Activated T-helper 2 cell treated with anti-CD3 and anti-CD28 coated beads, Interferon-gamma antibody, Interleukin-2, Interleukin-4, amounts not matched to agents 10 μg/mL and 5 μg/mL and 100 μg/mL, durations not matched to agents 14 hours and 24 hours and 36 hours (primary cell): ENCODE measurements at places on chromosomes 7 and 10. TPM values are rescaled to one million over a fixed set of nuclear protein-coding genes. Genes with fewer than 3 reads are reported as not detected.

DNA sequence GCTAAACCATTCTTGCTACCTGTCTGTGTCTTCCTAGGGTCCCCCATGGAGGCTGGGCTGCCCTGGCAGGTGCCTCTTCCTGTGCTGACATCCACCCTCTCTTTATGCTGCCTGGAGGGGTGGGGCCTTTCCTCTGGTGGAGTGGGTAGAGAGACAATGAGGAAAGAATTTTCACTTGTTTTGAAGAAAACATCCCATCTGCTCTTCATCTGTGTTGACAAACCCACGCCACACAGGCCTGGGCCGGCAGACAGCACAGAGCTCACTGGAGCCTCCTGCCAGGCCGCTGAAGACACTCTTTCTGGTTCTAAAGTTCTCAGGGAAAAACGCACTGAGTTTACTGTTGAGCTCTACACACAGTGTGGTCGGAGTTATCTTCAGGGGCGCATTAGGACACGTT, 328.2 kb downstream of the GLRX3 start:
- DNase-seq: no peak

DNA sequence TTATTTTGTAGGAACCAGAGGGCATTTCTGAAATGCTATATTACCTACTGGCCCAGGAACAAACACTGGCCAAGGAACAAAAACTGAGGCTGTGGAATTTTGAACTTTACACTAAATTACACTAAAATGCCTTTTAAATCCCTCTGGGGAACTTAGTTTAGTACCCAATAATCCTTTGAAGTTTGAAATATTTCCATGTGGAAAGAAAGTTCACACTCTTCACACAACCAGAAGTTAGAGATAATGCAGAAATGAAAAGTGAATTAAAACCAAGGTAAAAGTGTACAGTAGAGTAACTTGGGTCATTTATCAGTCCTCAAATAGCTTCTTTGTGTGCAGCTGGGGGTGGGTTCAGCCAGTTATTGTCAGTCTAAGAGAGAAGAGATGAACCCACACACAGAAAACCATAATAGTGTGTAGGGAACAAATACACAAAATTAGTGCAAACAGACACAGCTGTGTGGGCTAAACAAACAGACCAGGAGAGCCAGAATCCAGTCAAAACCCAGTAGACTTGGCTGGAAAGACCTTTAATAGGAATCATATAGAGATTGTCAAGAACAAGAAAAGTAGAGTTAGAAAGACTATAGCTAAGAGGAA, 46.5 kb upstream of the DGKI start:
- no peak for DNase-seq

- DNase-seq: no peak
These were observed 24.9 kb downstream of the MSRB2 start for GRCh38 chr10:23120001-23120934.

- no peak for DNase-seq
These were observed 4.9 kb upstream of the PPIA start for GRCh38 chr7:44791278-44792219.

DNA sequence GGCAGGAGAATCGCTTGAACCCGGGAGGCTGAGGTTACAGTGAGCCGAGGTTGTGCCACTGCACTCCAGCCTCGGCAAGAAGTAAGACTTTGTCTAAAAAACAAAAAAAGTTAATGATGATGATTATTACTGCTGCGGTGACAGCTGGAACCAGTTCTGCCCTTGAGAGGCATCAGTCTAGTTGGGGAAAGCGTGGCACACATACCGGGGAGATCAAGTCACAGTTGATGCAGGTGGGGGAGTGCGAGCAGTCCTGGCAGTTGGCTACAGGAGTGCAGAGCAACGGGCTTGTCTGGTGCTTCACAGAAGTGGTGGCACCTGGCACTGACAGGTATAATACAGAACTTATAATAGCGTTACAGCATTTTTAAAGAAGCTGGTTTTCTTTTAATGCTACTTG, 173.0 kb downstream of the ARHGAP21 start:
- no peak for DNase-seq

DNA sequence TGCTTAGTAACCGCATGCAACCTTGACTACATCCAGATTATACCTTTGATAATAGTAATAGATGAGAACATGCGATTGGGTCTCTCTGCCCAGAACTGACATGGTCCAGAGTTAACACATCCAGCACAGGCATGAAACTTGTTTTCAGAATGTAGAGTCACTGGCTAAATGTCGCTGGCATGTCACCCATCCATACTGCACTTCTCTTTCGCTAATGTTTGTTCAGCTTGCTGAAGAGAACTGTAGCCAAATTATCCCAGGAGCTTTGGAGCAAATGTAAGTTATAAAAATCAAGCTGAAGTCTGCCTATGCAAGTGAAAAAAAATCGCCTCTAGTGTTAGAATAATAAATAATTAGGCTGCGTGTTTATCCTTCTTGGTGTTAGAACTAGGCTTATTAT, 98.2 kb downstream of the PRTFDC1 start:
- DNase-seq: no peak

DNA sequence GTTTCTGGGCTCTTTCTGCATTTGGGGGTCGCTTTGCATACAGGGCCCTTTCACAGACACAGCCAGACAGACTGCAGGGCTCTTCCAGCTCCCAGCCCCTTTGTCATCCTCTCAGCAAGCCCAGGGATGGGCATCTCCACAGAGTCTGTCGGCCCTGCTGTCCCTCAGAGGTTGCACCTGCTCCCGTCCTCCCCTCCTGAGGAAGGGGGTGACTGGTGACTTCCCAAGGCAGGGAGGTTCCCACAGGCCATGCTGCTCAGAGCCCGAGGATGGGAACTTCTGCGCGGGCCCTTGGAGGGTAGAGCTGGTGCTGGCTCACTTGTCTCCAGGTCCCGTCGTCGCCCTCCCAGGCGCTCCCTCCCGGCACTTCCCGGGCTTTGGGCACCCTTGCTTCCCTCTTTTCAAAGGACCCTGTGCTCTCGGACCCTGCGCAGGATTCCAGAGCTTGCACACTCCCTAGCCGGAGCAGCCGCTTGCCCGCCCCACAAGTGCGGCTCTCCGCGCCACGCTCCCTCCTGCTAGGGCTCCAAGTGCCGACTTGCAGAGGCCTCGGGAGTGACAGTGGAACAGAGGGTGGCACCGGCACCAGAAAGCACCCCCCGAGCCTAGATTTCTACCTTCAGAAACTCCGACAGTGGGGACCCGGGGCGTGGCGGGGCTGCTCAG, 152.5 kb downstream of the PRKAG2 start:
- no peak for DNase-seq

Gene WEE2
- 0.05 TPM in 1 of 2 replicates, not detected in the other for total RNA-seq
